Esophagus squamous epithelium (tissue), 5 donors: ENCODE measurements at places on chromosomes 5 and 9.

GRCh38 chr5:144004146-144004545 is 166.3 kb downstream of the YIPF5 start:
- no peak for DNase-seq

GRCh38 chr9:7861086-7861485 is 61.5 kb upstream of the DMAC1 start:
- no peak for DNase-seq

- DNase-seq = no peak
Measured at GRCh38 chr5:111223101-111223786, 940 bp upstream of the CAMK4 start.

GRCh38 chr9:26210338-26210851 is 532.2 kb upstream of the TUSC1 start:
- DNase-seq = no peak
